T-helper 22 cell (primary cell): ENCODE measurements at places on chromosomes 1 and 21.

DNA sequence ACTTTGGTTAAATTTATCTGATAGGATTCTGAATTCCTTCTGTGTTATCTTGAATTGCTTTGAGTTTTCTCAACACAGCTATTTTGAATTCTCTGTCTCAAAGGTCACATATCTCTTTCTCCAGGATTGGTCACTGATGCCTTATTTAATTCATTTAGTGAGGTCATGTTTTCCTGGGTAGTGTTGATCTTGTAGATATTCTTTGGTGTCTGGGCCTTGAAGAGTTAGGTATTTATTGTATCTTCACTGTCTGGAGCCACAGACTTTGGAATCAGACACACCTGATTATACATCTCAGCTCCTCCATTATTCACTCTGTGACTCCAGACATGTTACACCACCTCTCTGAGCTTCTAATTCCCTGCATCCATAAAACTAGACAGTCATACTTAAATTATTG is 34.2 kb upstream of the ETS2 start:
- DNase-seq = no peak

GRCh38 chr1:115404911-115405310 is 66.9 kb upstream of the NGF start:
- DNase-seq = no peak

- DNase-seq = no peak
Measured at GRCh38 chr1:180646093-180646492, 14.3 kb downstream of the XPR1 start.

DNA sequence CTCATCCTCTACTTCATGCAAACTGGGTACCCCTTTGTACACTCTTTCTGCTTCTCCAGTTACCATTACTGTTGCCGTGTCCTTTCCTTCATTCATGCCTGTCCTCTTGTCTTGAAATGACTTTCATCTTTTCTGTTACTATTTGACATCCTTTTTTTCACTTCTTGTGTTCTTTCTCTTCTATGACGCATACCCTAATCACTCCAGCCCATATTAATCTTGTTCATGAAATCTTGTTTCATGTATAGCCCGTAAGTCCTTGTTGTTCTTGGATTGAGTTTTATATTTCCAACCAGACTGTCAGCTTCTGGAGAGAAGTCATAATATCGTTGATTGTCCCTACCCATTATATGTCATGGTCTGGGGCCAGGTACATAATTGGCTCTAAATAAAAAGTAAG is 126.1 kb downstream of the NOS1AP start:
- no peak for DNase-seq

DNA sequence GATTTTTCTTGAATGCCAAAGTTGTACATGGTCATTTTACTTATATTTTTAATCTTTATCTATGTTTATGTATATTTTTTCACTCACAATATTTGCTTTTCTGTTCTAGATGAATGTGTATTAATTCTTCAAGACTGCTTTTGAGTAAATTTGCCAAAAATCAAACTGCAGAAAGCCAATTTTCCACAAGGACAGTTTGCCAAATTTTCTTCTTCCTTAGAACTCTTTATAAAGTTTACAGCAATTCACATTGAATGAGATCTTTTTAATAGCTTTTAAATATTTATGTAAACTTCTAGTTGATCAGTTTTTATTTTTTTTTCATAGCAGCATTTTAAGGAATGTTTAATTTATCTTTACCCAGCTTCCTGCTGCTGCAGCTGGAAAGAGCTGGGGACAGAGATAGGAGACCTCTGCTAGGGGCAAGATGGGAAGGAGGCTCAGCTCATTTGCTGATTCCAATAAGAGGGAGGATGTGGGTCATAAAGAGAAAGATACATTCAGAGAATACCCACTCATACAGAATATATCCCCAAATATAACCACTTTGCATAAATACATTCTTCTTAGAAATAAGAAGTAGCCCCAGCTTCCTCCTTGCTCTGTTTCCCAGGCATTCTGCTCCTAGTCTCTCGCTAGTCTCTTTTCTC is 93.0 kb downstream of the ODF2L start:
- no peak for DNase-seq

GRCh38 chr1:188941986-188942385 is 1535.7 kb downstream of the BRINP3 start:
- no peak for DNase-seq

GRCh38 chr1:193914871-193915270 is 728.5 kb upstream of the B3GALT2 start:
- no peak for DNase-seq
